Activated effector memory CD4-positive, alpha-beta T cell treated with Interleukin-2 at 50 U/mL for 16 hours (primary cell): ENCODE measurements at places on chromosomes 2 and 18.

- DNase-seq: no peak
Observed at GRCh38 chr2:73825408-73825807, 3.4 kb upstream of the STAMBP start.

DNA sequence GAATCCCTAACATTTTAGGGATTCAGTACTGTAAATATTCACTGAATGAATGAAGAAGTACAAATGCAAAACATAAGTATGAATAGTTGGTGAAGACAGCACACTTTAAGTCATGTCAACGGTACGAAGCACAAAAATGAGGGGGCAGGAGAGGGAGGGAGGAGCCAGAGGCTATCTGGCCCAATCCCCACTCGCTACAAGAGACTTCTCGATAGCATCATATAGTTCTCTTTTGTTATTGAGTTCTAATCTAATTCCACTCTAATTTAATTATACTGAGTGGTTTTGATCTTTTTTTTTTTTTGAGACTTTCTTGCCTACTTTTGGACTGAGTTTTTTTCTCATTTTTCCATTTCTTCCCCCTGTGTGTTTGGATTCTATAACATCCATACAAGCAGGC, 152.2 kb upstream of the REV1 start:
- DNase-seq: no peak

DNA sequence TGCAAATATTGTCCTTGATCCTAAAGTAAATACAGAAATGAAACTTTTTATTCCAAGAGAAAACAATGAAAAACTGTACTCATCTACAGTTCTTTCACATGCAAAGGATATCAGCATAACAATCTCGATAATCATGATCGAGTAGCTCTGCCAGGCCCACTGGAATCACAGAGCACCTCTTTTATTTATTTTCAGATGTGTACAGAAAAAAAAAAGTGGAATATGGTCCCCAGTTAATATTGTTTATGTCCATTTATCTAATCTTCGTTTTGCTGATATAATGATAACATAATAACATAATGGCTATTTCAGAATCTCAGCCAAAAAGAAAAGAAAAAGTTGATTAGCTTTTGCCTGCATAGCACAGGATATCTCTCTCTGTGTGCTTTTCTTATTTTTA, 6.5 kb downstream of the ZNF385B start:
- DNase-seq: no peak

DNA sequence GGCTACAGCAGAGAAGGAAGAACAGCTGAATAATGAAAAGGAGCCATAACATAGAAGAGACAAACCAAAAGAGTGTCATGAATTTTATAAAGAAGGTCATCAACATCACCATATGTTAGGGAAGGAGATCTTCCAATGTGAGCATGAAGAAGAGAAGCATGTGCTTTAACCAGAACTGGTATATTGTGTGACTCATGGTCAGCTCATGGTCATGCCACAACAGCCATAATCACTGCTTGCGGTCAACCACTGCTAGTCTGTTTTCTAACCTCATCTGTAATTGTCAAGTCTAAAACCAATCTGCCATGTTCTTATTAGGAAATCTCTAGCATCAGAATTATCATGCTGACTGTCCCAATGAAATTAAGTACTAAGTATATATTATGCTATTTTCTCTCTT, 204.1 kb upstream of the VRK2 start:
- no peak for DNase-seq

DNA sequence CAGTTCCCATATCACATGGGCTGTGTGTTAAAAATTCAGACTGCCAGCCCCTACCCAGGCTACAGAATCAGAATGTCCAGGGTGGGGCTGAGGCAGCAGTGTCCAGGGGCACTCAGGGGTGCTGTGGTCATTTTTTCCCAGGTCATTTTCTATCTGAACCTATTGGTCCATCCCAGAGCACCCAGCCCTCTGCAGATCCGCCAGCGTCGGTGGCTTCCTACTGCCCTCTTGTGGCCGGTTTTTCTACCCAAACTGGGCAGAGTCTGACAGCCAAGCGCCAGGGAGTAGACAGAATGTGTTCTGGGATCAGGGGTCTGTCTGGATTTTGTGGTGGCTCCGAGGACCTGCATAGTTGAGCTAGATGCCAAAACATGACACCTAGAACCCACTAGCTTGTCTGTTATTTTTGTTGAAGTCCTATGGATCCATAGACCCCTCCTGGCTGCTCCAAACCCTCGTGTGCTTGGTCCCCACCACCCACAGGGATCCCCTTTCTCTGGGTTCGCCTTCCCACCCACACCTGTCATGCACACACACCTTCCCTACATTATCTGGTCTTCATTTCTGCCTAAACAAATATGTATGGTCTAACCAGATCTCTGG, 34.1 kb upstream of the RMDN2 start:
- peak; percentile 48 for DNase-seq

DNA sequence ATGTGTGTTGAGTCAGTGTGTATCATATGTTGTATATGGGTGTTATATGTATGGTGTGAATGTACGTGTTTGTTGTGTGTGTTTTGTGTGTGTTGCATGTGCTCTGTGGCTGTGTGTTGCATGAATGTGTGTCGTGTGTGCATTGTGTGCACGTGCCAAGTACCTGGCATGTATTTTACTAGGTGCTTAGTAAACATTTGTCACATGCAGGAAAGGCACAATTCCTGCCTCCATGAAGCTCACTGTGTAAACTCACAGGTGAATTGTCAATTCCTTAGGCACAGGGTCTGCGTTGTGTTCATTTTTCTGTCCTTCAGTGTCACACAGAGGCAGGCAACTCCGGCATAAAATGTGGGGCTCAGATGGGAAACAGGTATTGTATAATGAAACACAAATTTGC, 22.3 kb upstream of the IL1R1 start:
- DNase-seq: no peak

GRCh38 chr2:96873651-96874096, 3.8 kb upstream of the SEMA4C start:
- DNase-seq: no peak

DNA sequence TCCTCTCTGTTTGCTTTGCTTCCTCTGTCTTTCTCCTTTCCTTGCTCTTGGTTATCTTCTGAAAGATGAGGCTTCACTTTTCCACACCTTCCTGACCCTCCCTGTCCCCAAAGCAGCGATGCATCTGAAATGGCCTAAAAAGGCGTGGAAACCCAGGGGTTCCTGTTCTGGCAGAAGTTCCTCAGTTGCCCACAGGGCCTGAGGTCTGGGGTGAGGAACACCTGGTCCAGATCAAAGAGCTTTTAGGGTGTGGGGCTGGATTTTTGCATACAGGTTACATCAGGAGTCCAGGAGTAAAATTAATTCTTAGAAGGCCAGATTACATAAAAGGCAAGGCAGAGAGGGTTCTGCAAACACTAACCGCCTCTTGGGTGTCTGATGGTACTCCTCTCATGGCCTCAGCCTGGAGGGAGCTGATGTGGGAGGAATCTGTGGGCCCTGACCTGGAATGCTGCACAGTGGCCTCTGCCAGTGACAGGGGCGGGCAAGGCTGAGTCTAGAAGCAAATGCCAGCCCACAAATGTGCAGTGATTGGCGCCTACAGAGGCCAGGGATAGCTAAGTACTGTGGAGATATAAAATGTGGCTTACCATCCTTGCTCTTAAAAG, 41.8 kb downstream of the INPP4A start:
- no peak for DNase-seq

GRCh38 chr2:187404431-187405110, 43.5 kb downstream of the CALCRL start:
- no peak for DNase-seq

GRCh38 chr2:137943678-137944347, 20.5 kb upstream of the HNMT start:
- DNase-seq: no peak

DNA sequence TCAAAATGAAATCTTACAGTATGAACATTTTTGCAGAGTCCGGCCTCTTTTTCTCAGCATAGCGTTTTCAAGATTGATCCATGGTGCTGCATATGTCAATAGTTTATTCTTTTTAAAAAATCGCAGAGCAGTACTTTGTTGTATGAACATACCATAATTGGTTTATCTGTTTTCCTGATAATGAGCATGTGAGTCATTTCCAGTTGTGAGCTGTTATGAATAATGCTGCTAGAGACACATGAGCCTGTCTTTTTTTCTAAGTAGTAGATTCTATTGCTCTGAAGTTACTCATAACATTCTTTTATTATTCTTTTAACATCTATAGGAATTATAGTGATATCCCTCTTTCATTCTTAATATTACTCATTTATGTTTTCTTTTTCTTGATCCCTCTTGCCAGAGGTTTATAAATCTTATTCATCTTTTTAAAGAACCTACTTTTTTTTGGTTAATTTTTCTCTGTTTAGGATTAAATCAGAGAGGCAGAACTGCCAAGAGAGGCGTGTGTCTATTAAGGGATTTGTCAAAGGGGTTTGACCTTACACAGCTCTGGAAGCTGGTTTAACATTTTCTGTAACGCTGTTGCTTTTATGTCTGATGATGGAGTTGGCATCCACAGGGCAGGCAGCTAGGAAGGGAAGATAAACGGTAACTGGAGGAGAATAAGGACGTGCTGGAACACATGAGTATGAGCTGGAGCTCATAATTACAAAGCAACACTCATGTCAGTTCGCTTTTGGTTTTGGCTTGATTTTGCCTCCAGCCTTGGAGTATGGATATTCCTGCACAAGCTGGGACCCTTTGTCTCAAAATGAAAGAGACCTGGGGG, 47.4 kb downstream of the MGAT5 start:
- no peak for DNase-seq

DNA sequence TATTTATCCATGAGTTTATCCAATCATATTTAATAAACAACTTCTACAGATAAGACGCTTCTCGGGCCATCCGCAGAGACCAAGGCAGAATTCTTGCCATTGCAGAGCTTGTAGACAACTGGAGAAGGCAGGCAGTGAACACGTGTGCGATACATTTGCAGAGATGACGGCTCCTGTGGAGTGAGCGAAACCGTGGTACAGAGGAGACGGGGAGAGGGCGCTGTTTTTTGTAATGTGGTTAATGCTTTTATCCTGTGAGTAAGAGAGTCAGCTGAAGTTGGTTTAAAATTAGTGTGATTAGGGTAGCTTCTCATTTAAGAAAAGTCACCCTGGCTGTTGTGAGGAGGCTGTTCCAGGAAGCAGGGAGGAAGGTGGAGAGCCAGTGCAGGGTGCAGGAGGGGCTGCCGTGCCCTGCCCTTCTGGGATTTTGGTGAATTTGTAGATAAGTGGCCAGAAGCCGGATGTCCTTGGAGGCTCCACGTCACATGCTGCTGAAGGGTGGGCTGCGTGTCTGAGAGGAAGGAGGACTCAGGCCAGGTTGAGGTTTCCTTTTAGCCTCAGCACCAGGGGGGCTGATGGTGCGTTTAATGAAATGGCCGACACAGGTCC, 151.4 kb downstream of the SNTG2 start:
- DNase-seq: no peak

GRCh38 chr18:32422978-32423740, 47.5 kb downstream of the GAREM1 start:
- no peak for DNase-seq

GRCh38 chr18:50947899-50948298, 19.9 kb upstream of the ELAC1 start:
- DNase-seq: no peak

- no peak for DNase-seq
Observed at GRCh38 chr2:115596659-115597375, 1154.4 kb downstream of the DPP10 start.

- no peak for DNase-seq
Observed at GRCh38 chr2:5290900-5291546, 401.2 kb upstream of the SOX11 start.

- no peak for DNase-seq
Observed at GRCh38 chr2:120503793-120504571, 158.0 kb downstream of the INHBB start.

- no peak for DNase-seq
Observed at GRCh38 chr2:99389371-99389770, 52.2 kb downstream of the EIF5B start.

GRCh38 chr2:64819774-64820688, 166.3 kb upstream of the SERTAD2 start:
- peak; percentile 37 for DNase-seq

DNA sequence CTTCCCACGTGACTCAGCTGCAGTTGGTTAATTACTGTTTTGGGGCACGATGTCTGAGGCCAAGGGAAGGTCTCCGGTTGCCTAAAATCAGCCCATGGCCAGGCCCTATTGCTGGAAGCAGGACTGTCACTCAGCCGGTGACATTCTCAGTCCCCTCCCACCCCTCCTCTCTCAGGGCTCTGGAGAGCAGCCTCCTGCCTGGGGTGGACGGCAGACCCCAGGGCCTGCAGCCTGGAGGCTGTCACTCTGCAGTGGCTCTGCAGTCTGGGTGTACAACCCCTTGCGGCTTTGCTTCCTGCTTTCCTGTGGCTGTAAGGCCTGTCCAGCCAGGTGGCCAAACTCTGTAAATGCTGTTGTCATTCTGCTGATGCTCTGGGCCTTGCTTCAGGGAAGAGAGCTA, 32.8 kb downstream of the ZBTB7C start:
- no peak for DNase-seq

DNA sequence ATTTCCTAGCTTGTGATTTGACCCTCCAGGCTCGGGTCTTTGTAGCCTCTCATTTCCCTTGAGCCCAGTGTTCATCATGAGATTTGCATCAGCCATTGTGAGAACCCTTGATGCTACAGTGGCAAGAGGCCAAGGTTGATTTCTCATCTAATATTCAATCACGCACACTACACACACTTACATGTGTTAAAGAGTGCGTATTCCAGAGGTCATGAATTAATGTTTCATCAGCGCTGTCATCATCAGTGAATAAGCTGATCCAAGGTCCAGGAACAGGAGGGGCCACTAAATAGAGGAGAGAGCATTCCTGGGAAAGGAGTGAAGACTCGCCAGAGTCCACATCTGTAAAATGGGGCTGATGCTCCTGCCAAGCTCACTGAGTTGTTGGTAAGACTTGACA, 276.1 kb upstream of the SIX2 start:
- DNase-seq: no peak

GRCh38 chr2:239695728-239696240, 295.0 kb upstream of the HDAC4 start:
- DNase-seq: no peak

GRCh38 chr2:77713412-77713811, 191.2 kb upstream of the LRRTM4 start:
- DNase-seq: no peak

DNA sequence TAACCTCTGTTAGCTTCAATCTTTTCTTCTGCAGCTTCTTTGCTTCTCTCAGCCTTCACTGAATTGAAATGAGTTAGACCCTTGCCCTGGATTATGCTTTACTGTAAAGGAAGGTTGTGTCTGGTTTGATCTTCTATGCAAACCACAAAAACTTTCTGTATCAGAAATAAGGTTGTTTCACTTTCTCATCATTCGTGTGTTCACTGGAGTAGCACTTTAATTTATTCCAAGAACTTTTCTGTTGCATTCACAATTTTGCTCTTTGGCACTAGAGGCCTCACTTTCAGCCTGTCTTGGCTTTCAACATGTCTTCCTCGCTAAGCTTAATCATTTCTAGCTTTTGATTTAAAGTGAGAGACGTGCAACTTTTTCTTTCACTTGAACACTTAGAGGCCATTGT, 365.3 kb downstream of the TDRD15 start:
- DNase-seq: no peak

GRCh38 chr2:56208380-56208779, 24.6 kb downstream of the CCDC85A start:
- no peak for DNase-seq
